Thoracic aorta (tissue), 2 donors: ENCODE measurements at places on chromosomes 12 and 14. TPM values are rescaled to one million over a fixed set of nuclear protein-coding genes. Genes with fewer than 3 reads are reported as not detected.
A peak's percentile ranks its signal among the peaks of the same experiment; 100 is the strongest.

GRCh38 chr12:53476769-53477209 lies 22.5 kb downstream of the MAP3K12 start:
- no peak for DNase-seq

- DNase-seq, result no peak
Measured at GRCh38 chr12:96070670-96071279, 35.4 kb upstream of the LTA4H start.

- DNase-seq, result no peak
Measured at GRCh38 chr14:103763730-103764488, 48.3 kb downstream of the ZFYVE21 start.

The EEA1 gene
- 40.1 TPM for total RNA-seq

GRCh38 chr14:94445003-94445402 lies 7.6 kb downstream of the SERPINA11 start:
- no peak for DNase-seq

DNA sequence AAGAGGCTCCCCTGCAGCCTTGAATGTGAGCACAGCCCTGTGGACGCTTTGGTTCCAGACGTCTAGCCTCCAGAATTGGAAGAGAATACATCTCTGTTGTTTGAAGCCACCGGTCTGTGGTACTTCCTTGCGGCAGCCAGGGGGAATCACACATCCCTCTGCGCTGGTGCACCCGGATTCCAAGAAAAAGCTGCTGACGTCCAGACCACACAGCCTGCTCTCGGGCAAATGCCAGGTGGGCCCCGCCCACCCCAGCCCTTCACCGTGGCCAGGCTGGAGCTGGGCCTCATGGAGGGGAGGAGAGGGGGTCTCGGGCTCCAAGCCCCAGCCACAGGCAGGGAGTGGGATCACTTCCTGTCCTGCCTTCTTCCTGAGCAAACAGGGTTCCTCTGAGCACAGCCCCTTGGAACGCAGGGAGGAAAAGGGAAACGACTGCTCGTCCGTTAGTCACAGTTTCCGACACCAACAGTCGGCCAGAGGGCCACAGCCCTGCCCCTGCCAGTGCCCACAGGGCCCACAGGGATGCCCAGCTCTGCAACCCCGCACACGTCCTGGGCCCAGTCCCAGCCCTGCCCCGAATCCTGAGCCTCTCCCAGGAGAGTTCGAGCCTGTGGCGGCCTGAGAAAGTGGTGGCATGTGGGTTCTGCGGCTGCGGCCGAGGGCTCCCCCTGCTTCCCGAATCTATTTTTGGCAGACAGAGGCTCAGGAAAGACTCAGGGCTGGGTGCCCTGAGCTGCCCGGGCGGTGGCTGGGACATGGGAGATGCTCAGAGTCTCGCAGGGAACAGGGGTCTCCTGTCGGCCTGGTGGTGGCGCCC lies 85.3 kb downstream of the RFLNA start:
- DNase-seq, result peak; percentile 72

GRCh38 chr12:47979166-47979565 lies 15.8 kb downstream of the TMEM106C start:
- DNase-seq, result no peak

GRCh38 chr14:38592764-38593442 lies 337.0 kb upstream of the CLEC14A start:
- no peak for DNase-seq

GRCh38 chr12:77745624-77746023 lies 85.1 kb upstream of the NAV3 start:
- DNase-seq, result no peak

The FCF1 gene
- 32.5 TPM for total RNA-seq

The MAP4K5 gene
- total RNA-seq, result 231 TPM

GRCh38 chr14:94655169-94655710 lies 43.0 kb downstream of the SERPINA3 start:
- DNase-seq, result no peak

DNA sequence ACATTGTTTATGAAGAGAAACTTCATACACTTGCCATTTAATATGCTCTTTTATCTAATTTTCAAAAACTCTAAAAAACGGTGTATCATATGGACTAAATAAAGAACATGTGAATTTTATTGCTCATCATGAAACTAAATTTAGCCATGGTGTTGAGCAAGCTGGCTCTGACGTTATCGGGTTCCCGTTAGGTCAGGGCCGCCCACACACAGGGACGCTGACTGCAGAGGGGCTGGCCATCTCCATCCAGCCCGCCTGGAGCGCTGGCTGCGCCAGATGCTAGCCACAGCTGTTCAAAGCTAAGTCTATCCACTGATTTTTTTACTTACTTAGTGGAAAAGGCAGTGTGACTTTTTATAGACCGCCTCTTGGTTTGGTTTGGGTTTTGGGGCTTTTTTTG lies 36.5 kb upstream of the DYNC1H1 start:
- DNase-seq, result peak; percentile 76

- DNase-seq, result no peak
Measured at GRCh38 chr12:81296556-81297305, 218.9 kb downstream of the ACSS3 start.
